ENCODE measurements at places on chromosomes 2 and 18.

GRCh38 chr18:21203542-21204241 is 38.3 kb upstream of the GREB1L start:
- no peak for DNase-seq

DNA sequence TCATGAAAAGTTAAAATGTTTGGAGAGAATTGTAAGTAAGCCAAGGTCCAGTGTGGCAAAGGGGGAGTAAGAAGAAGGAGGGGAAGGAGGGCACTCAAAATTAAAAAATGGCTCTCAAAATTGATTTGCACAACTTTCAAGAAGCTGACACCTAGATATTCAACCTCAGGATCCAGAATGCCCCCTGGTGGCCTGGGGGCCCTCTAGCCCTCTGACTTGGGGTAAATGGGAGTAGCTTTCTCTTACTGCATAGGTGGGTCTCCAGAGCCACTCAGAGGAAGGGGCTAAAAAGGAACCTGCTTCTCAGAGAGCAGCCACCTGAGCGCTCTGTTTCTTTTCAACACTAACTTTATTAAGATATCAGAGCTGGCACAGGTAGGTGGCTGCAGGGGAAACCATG is 968.5 kb downstream of the BCL11A start:
- DNase-seq: no peak

DNA sequence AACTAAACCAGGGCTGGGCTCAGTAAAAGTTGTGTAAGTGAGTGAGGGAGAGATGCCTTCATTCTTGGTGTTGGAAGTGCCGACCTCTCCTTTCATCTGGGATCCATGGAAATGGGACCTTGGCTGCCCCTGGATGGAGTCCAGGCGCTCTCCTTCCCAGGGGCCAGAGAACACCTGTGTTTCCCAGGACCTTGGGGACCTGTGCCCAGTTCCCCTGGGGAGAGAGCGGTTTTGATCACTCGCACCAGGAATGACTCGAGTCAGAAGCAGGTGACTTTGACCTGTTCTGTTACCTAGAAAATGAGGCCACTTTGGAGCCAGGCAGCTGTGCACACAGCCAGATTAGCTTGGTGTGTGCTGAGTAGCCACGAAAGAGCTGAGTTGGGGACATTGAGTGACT is 97.3 kb downstream of the SH3BP4 start:
- DNase-seq: no peak

GRCh38 chr2:217279556-217279955 is 419.7 kb upstream of the TNP1 start:
- peak; percentile 82 for DNase-seq

DNA sequence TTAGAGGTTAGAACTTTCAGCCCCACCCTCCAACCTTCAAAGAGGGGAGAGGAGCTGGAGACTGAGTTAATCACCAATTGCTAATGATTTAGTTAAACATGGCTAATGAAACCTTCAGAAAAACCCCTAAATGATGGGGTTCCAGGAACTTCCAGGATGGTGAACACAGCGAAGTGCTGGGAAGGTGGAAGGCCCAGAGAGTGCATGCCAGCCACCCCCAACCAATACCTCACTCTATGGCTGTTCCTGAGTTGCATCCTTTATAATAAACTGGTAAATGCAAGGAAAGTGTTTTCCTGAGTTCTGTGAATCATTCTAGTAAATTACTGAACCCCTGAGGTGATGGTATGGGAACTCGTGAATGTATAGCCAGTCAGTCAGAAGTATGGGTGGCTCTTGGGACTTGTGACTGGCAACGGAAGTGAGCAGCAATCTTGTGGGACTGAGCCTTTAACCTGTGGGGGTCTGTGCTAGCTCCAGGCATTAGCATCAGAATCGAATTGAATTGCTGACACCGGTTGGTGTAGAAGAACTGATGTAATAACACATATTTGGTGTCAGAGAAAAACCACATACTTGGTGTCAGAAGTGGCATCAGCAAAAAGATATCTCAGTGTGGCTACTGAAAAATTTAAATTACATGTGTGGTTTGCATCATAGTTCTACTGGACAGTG is 37.4 kb downstream of the NPHP1 start:
- no peak for DNase-seq

DNA sequence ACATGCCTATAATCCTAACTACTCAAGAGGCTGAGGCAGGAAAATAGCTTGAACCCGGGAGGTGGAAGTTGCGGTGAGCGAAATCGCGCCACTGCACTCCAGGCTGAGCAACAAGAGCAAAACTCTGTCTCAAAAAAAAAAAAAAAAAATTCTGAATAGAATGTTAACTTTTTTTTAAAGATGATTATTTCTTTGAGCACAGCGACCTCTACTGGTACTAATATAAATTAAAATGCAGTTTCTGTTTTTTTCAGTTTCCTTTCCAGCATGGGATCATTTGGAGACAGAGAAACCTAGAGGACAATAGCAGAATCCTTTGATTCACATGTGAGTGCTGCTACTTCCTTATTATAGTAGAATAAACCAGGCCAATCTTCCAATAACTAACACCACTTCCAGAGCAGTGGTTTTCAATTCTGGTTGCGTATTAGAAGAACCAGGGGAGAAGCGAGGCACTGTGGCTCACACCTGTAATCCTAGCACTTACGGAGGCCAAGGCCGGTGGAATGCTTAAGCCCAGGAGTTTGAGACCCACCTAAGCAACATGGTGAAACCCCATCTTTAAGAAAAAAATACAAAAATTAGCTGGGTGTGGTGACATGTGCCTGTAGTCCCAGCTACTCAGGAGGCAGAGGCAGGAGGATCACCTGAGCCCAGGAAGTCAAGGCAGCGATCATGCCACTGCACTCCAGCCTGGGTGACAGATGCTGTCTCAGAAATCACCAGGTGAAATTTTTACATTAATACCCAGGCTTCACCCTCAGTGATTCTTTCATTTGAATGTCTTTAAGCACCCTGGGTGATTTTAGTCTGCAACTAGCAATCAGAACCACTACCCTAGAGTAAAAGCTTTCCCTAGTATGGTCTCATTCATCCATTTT is 10.1 kb downstream of the SRSF7 start:
- peak; percentile 58 for DNase-seq

GRCh38 chr2:136386046-136386445 is 268.1 kb upstream of the CXCR4 start:
- no peak for DNase-seq

DNA sequence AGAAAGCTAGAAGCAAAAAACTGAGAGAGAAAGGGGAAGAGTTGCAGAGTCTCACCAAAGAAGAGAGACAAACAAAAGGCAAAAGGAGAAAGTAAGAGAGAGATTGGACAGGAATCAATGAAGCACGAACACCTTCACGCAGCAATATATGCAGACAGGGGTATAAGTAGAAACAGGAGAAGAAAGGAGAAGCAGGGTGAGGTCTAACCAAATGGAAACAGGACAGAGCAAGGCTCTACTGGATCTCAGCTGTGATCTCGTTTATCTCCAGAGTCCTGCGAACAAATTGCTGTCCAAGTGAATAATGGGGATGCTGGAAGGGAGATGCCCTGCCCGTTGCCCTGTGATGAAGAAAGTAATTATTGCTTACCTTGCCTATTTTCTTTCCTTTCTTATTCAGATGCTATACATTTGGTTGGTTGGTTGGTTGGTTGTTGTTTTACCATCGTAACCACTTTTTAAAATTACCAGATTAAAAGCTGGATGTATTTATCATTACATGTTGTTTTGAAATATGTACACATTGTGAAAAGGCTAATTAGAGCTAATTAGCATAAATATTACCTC is 34.0 kb downstream of the SP100 start:
- no peak for DNase-seq

- no peak for DNase-seq
These were observed 46.7 kb downstream of the ICA1L start for GRCh38 chr2:202824901-202825300.

DNA sequence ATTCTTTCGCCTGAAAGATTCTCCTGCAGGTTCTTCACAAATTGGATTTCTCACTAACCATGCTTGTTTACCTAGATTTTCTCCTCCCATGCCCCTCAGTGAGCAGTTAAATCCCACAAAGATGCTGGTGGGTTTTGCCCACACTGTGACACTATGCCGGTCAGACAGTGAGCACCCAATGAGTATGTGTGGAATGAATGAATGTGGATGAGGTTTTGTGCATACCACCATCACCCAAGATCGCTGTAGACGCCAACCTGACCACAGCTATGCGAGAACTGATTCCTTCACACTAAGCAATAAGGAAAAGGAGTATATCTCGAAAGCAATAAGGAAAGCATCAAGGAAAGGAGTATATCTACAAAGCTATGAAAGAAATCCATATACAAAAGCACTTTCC is 116.7 kb downstream of the PID1 start:
- DNase-seq: peak; percentile 94

GRCh38 chr2:79512442-79513401 is at the start of gene CTNNA2:
Gene CTNNA2, plus strand, starts transcription at chr2:79513051.
- DNase-seq: peak; percentile 25

DNA sequence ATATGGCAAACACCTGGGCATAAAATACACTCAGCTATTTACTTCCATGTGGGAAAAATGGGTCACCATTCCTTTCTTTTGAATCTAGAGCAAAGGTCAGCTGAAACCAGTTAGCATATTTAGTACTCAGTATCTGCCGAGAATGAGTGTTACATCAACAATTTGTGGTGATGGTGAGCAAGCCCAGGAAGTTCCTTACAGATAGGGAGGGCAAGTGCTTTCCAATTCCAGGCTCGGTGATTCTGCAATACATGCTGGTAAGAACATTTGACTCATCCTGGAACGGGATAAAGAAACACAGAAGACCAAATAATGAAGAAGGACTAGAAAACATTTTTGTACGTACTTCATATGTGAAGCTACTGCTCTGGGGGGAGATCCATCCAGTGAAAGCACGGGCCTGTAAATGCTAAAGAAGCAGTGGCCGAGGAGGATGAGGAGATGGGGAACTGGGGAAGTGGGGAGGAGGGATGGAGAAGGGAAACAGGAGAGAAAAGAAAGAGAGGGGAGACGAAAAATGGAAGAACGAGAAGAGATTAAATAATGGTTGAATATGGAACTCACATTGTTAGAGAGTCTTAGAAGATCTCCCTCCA is 251.9 kb downstream of the TTC32 start:
- DNase-seq: peak; percentile 94

GRCh38 chr2:238696331-238696730 is 151.6 kb upstream of the TWIST2 start:
- DNase-seq: no peak

DNA sequence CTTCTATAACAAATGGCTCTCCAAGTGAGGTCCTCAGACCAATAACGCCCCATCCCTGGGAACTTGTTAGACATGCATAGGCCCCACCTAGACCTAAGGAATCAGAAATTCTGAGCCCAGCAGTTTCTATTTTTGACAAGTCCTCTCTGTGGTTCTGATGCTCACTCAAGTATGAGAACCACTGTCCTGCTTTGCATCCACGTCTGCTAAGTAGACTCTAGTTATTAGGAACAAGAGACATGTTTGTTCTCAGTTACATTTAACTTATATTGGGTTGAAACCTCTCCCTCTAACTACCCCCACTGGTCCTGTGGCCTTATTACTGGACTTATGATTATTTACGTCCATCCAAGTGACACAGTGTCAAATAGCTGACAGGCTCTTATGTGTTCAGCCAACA is 70.3 kb downstream of the TMEM17 start:
- DNase-seq: no peak

DNA sequence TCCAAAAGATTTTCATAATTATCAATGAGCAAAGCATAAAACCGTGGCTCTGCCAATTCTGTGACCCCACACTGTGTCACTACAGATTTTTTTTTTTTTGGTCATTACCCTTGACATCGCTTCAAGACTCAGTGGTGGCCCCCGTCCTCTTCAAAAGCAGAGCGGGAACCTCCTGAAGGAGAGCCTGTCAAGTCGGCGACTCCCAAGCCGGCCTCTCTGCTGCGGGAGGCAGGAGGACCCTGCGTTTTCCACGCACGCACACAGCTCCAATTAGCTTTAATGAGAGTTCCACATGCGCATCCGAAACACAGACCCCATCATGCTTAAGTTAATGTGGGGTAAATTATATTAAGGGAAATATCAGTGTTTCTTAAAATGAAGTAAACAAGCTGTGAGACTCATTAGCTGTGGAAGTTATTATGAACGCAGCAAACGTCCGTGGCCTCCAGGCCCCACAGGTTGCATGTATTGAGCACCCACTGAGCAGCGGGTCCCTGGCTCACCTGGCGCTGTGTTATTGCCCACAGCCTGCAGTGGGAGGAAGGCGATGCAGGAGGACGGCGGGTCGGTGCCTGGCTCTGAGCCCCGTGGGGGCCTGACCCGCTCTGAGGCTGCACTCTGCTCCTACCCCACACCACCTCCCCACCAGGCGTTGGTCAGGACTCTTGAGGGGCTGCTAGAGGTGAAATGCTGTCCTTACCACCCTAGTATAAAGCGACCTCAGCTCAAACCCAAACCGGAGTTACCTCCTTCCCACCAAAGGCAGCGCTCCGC is 181.0 kb upstream of the SALL3 start:
- DNase-seq: no peak

DNA sequence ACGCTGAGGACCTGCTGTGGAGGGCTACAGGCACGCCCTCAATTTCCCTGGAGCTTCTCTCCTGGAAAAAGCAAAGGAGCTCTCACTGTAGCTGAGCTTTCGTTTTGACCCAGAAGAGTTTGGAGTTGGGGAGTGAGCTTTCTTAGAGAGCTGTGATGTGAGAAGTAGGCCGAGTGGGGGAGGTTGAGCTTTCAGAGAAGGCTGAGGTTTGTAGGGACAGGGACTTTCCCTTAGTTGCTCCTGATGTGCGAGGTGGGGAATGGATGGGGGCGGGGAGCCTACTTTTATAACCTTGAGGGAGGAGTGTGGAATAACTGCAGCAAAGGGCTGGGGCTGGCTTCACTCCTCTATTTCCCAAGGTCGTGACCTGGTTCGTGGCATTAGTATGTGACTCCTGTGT is 47.1 kb downstream of the ZNF532 start:
- no peak for DNase-seq

DNA sequence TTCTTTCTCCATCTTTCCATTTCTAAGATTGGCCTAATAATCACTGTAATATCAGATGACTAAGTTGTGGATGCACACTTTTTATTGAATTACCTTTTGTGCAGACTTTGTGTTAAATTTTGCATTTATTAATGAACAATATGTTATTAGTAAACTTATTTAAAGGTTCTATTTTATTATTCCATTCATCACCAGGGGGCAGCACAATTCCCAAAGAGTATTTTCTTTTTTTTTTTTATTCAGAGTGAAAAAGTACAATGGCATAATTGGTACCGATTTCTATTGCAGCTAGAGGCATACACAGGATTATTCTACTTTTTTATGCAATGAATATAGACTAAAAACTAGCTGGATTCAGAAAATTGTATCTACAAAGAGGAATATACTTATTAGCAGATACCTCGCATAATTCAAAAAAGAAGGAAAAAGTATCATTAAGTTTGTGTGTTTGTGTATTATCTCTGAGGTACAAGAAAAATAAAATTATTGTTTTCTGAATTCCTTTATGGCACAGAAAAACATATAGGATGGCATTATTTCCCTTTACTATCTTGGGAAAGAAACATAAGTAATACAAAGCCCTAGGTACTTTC is 390.6 kb downstream of the ERBB4 start:
- no peak for DNase-seq

GRCh38 chr2:69811591-69811990 is 17.9 kb upstream of the GMCL1 start:
- DNase-seq: no peak

DNA sequence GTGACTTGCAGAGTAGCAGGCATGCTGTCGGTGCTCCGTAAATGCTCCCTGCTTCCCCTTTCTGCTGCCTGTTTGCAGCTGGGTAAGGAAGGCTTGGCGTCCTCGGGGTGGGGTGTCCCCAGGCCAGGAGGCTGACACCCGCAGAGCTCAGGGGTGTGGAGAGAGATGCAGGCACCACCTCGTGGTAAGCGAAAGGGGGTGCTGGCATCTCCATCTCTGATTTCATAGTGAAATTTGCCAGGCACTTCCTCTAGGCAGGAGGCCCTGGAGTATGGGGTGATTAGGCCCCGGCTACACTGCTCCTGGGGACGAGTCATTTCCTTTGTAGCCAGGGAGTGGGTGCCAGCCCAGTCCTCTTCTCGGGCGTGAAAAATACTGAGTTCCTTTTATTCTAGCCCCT is 160.4 kb downstream of the KLHL29 start:
- no peak for DNase-seq
